ENCODE measurements at places on chromosomes 6 and 20.

GRCh38 chr6:119171088-119171841, 92.8 kb upstream of the FAM184A start:
- DNase-seq: no peak

DNA sequence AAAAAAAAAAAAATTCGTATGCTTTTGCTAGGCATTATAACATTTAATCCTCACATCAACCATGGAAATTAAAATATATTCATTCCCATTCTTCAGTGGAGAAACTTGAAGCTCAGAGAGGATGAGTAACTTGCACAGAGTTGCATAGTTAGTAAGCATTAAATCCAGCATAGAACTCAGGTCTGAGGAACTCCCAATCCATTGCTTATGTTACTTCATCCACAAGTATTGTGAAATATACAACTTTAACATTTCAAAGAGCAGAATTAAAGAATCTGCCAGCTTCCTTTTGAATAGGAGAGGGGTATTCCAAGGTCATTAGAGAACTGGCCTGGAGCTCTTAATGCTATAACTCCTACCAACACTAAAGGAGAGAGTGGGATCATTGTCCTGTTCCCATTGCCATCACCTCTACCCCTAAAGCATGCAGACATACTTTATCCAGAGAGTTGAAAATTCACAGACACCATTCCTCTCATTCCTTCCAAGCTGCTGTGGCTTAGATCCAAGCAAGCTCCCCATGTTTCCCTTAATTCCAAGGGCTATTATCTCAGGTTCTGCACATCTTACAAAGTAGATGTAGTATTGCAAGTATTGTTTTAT, 91.9 kb downstream of the FLRT3 start:
- DNase-seq: no peak

GRCh38 chr6:120965814-120966213, 368.5 kb downstream of the TBC1D32 start:
- DNase-seq: no peak

DNA sequence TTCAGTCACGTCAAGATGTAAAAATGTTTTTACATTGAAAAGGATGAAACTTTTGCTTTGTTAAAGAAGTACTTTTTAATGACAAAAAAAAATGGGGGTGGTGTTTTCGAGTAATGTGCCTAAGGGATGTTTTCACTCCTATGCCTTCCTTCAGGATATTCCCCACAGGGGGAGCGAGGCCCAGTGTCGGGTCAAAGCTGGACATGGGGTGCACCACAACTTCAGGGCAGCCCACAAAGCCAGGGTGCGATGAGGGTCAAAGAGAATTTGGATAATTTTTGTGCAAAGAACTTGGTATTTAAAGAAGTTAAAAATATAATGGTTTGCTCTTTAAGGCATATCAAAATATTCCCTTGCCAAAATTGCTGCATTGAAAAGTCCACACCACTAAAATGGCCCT, 247.8 kb downstream of the KCNQ5 start:
- DNase-seq: no peak

All from stimulated activated CD4-positive, alpha-beta T cell treated with anti-CD3 and anti-CD28 coated beads, TNF-alpha, amount 100 ng/mL, for 48 hours (primary cell).